ENCODE measurements at places on chromosomes 2 and 18.

GRCh38 chr2:149908726-149909683 lies 321.4 kb upstream of the MMADHC start:
- DNase-seq: no peak

DNA sequence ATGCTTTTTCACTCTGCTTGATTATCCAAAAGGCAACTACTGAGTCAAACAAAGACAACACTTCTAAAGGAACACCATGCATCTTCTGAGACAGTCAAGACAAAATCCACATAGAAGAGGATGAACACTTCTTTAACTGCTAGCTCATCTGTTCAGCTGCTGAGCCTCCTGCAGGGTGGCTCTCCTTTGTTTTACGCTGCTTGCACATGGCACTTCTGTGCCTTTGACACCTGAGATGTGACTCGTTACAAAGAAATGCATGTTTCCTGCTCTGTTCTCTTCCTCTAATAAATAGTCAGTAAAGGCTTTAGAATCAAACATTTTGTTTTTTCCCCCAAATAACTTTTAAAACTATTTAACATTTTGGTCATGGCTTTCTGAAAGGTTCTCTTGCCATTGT lies 1129.4 kb downstream of the TDRD15 start:
- no peak for DNase-seq

GRCh38 chr2:108492364-108492763 lies 41.9 kb upstream of the LIMS1 start:
- DNase-seq: no peak

DNA sequence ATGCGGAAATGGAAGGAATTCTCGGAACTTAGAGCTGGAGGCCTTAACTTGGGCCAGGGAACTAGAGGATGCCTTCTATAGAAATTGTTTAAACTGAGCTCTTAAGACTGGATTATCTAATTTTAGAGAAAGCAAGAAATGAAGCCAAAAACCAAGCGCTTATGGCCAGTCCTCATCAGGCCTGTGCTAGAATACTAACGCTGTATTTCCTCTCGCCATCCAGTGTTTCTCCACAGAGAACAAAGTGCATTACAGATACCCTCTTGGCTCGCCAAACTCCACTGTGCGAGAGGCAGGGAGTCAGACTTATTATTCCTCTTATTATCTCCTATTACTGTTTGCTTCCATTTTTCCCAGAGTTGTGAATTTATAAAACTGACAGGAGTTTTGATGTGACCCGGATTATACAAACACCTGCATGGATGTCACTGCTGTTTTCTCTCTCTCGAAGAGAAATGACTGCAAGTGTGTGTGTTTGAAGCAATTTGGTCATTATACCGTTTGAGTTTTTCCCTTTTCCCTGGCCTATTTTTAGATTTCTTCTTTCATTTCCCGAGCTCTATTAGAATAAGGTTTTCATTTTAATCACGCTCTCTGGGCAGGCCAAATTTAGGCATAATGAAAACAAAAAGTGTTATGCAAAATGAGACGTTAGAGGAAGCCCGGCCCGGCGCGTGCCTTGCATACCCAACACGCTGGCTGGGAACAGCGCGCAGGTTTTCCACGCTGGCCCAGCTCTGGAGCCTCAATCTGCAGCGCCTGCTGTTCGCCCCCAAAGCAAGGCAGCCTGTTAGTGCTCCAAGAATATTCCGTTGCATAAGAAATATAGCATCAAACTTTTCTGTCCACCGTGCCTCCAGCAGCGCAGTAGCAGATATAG lies 103.3 kb downstream of the ALK start:
- no peak for DNase-seq

GRCh38 chr2:199019898-199020507 lies 437.7 kb downstream of the SATB2 start:
- no peak for DNase-seq

DNA sequence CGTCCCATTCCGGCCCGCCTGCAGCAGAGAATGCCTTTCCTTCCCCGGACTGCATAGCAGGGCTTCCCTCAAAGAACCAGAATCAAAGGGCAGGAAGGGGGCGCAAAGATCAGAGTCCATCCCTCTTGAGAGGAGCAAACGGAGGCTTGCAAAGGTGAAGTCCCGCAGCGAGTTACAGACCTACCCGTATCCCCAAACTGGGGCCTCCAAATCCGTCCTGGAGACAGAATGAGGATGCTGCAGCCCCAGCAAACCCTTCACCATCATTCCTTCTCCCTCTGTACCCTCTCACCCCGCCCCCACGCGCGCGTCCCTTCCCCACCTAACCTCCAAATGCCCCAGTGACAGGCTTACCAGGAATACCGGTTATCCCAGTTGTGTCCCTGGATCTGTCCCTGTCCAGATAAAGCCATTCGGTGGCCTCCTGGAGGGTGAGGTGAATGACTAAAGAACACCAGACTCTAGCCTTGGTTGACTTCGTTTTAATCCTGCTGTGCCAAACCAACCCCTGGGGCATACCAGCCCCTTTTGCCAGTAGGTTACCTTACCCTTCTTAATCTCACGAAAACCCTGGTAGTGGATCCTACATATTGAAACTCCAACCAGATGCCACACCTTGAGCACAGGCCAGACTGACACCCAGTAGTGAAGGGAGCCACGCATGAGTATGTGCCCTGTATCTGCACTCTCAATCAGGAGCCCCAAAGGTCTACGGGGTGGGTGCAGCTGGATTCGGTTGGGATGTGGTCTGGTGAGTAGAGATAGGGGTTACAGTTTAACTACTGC lies 961 bp upstream of the SLC40A1 start:
- no peak for DNase-seq

GRCh38 chr2:117958186-117958585 lies 55.7 kb downstream of the CCDC93 start:
- no peak for DNase-seq

GRCh38 chr2:230007931-230008707 lies 60.6 kb downstream of the SLC16A14 start:
- DNase-seq: peak; percentile 82

DNA sequence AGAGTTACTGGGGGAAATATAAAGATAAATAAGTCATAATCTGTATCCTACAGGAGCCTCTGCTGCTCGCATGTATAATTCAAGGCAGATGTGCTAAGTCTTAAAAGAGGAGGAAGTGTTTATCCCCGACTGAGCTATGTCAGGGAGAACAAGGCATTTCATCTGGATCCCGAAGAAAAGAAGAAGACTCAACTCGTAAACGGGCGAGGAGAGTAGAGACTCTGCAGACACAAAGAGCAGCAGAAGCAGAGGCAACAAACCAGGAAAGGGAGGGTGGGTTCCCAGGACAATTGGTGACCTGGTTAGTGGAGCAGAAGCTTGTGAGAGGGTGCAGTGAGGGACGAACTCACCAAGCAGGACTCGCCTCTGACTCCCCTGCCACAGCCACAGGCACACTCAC lies 368.6 kb downstream of the EIPR1 start:
- no peak for DNase-seq

DNA sequence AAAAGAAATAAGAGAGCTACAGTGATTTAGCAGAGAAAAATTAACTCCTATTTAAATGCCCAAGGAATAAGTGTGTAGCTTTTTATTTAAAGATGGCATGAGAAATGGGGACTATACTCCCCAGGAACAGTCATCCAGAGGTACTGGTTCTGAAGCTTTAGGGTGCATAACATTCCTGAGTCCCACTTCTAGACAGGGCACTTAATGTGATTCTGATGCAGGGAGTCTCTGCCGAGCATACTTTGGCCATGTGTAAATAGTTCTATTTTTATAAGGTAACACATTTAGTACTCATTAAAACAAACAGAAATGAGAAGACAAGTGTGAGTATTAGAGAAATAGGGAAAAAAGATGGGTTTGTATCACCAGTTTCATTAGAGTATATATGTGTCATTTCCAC lies 154.7 kb upstream of the WDSUB1 start:
- no peak for DNase-seq

DNA sequence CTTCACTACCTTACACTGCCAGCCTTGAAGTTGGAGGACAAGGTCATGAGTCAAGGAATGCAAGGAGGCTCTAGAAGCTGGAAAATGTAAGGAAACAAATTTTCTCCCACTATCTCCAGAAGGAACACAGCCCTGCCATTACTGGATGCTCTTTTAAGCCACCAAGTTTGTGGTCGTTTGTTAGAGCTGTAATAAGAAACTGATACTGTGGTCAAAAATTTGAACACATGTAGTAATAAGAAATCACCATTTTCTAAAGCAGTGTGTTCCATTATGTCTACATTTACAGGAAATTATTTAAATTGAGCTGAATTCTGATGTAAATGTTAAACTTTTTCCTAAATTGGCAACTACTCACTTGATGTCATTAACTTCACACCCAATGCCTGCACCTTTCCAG lies 729.0 kb downstream of the KCNJ3 start:
- no peak for DNase-seq

DNA sequence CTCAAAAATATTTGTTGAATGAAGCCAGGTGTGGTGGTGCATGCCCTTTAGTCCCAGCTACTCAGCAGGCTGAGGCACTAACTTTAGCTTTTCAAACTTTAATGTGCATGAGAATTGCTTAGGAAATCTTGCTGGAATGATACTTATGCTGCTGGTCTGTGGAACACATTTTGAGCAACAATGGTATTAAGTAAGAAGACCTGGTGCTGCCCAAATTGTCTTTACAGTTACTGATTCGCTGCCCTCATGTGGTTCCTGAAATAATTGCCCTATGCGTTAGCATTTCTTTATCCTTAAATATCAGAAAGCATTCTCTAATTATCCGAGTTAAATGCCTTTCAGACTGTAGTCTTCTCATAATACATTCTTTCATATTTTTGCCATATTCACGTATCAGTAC lies 76.0 kb upstream of the SESTD1 start:
- no peak for DNase-seq

DNA sequence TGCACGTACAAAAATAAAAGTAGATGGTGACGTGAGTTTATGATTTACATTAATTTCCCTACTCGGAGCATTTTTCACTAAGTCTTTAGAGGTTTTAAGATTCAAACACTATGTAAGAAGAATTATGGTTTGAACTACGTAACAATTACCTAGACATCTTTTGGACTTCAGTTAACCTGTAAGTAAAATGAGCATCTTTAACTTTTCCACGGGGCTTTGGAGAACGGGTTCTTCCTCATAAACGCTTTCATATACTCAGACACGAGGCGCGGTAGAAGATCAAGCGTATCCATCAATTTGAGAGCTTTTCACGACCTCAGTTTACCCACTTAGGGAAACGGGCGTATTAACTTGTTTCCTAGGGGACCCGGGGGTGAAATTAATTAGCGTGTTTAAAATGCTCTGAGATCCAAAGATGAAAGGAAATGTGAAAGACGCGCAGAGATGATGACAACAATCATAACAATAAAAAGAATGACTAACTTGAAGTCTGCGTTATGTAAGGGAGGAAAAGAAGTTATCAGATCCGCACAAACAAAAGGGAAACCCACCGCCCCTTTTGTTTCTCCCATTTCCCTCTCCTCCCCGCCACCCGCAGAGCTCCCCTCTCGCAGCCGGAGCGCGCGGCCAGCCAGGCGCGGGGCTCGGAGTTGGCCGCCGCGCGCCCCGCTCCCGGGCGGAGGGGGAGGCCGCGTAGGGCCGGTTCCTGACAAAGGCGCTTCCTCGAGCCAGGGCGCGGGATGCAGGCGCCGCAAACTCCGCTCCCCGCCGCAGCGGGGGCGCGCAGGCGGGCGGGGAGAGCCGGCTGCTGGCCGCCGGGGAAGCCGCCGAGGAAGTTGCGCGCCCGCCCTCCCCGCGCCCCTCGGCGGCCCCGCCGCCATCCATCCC lies 807 bp downstream of the PELI1 start:
- peak; percentile 28 for DNase-seq

DNA sequence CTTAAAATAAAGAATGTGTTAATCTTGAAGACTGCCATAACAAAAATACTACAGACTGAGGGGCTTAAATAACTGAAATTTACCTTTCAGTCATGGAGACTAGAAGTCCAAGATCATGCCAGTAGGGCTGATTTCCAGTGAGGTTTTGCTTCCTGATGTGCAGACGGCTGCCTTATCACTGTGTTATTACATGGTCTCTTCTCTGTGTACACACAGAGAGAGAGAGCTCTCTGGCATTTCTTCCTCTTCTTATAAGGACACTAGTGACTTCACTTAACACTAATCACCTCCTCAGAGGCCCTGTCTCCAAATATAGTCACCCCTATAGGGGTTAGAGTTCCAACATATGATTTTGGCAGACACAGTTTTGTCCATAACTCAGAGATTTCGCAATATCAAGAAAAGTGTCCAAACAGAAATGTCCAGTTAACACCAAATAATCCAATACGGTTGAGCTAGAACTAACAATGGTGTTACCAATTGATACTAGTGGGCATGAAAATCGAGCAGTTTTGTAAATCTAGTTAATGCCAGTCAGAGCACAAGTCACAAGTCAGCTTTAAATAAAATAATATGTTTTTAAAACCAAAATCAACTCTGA lies 399.8 kb downstream of the ADCYAP1 start:
- DNase-seq: no peak

DNA sequence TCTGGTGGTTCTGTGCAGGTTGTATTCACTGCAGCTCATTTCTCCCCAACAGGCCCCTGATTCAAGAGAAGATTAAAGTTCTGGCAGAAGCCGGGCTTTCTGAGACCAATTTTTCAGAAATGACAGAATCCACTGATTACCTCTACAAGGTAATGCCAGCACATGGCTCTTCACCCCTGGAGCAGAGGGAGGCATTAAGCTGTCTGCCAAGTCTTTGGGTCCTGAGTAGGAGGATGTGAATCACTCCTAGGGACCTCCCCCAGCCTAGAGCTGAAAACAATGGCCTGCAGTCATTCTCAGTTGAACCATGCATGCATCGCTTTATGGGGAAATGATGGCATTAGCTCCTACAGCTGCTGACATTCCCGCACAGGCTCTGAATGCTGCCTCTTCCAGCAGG lies 20.5 kb upstream of the RPL37A start:
- DNase-seq: no peak

- DNase-seq: no peak
These were observed 25.6 kb upstream of the CASP8 start for GRCh38 chr2:201234663-201235135.

DNA sequence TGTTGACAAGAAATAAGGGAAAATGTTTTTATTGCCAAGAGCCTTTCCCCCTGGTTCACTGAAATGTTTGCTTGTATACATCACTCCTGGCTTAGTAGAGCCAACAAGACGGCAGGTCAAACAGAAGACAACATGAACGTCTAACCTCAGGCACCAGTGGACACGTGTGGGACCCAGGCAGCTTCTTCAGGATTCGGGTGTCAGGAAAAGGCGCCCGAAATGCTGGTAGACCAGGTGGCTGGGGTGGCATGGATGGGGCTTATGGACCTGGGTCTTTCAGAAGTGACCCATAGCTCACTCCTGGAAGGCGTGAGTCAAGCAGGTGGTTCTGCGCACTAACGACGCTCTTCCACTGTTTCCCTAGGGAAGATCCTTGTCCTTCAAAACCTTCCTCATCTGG lies 23.3 kb upstream of the NFATC1 start:
- no peak for DNase-seq

All from stimulated activated CD4-positive, alpha-beta T cell treated with anti-CD3 and anti-CD28 coated beads, Interleukin-12 subunit alpha, Interleukin-12 subunit beta, amount 100 ng/mL, for 4 hours (primary cell).